ENCODE measurements at places on chromosomes 13 and 19. TPM values are rescaled to one million over a fixed set of nuclear protein-coding genes. Genes with fewer than 3 reads are reported as not detected.

DNA sequence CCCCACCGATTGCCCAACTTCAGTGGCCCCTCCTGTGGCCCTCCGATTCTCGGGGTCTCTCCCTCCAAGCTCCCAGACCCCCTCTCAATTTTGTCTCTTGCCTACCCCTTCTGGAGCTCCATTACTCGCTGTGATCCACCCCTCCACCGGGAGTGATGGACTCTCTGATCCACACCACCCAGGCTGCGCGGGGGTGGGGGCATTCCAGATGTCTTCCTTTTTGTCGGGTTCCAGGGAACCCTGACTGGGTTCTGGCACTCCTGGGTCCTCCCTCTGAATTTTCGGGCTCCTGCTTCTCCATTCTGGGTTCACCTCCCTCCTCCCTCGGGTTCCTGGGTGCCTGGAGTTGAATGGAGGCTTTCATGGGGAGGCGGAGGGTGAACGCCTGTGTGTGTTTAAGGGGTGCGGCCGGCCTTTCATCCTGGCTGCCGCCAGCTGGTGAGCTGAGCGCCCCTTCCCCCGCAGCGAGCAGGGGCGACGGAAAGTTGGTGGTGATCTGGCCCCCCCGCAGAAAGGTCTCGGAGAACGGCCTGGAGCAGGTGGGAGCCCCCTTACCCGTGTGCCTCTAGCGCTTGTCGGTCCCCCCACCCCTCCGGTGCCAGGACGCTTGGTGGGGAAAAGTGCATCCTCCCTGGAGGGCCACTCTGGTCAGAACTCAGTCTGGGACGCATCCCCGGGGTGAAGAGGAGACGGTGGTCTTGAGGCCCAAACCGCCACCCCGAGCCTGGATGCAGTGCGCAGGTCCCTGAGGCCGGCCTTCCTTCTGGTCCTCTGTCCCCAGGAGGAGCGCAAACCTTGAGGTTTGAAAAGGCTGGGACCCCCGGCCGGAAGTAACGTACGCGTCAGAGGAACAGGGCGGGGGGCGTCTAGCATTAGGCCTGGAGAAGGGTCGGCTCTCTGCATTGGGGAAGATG, 1.6 kb downstream of the MISP3 start:
- DNase-seq = peak; percentile 46

GRCh38 chr19:3319643-3320353, 46.6 kb upstream of the NFIC start:
- no peak for DNase-seq

DNA sequence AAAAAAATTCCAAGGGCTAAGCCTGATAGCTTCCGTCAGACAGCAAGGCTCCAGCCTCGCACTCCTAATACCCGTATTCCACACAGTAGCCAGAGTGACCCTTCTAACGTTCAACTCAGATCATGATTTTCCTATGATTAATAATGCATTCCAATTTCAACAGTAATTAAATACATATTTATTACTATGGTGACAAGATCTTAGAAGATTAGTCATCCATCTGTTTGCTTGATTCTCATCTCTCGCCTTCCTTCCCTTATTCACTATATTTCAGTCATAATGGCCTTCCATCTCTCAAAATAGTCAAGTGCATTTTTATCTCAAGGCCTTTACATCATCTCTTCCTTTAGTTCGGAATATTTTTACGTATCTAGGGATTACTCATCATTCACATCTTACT, 621.2 kb upstream of the SPRY2 start:
- no peak for DNase-seq

DNA sequence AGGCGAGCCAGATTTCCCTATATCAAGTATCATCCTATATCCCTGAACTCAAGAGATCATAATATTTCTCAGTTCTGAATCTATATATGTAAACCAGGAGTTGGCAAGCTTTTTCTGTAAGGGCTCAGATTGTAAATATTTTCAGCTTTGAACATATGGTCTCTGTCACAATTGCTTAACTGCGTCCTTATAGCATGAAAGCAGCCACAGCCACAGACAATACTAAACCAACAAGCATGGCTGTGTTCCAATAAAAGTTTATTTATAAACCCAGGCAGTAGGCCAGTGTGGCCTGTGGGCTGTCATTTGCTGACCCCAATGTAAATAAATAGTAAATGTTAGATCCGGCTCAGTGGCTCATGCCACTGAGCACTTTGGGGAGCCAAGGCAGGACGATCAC, 12.2 kb upstream of the MYH14 start:
- no peak for DNase-seq

GJB2 gene
- total RNA-seq = not detected

GRCh38 chr19:50607874-50608785, 31.6 kb downstream of the SYT3 start:
- DNase-seq = peak; percentile 82

DNA sequence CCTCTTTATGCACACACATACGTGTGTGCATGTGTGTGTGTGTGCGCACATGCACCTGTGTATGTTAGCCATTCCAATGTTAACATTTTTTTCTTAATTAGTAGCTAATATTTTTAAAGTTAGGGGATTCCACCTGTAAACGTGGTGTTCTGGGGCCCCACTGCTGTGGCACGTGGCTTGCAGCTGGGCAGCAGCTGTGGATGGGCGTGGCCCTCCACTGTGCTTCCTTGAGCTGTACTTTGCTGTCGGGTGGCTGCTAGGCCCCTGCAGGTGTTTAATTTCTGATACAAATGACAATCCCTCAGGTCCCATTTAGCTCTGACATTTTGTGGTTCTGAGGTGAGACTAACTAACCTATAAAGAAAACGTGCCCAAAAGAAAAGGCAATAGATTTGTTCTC, 58.9 kb upstream of the GJB6 start:
- no peak for DNase-seq
